Activated CD4-positive, alpha-beta T cell treated with anti-CD3 and anti-CD28 coated beads for 36 hours (primary cell): ENCODE measurements at places on chromosomes 12 and 14.

GRCh38 chr12:124603100-124603541 is 35.7 kb upstream of the NCOR2 start:
- DNase-seq, result no peak

DNA sequence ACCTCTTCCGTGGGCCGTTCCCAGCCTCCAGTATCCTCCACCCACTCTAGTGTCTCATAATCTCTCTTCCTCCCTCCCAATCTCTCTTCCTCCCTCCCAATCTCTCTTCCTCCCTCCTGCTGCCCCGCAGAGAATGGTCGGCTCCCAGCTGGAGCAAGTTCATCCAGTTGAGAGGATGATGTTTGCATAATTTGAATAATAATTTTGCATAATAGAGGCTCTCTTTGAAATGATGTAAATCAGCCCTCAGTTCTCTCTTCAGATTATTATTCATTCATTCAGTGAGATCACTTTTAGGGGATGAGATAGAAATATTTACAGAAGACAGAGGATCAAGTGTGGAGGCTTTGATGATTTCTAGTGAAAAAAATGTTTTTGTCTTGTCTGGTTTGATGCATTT is 125.0 kb downstream of the PTPN11 start:
- DNase-seq, result no peak

- no peak for DNase-seq
Measured at GRCh38 chr12:104094284-104094683, 30.0 kb downstream of the HCFC2 start.

- DNase-seq, result no peak
Measured at GRCh38 chr12:42125388-42125767, 19.3 kb downstream of the GXYLT1 start.

GRCh38 chr12:21774358-21775132 is at the start of gene KCNJ8:
KCNJ8 (minus strand) TSS chr12:21774706; CDS start chr12:21773616, 1,090 bp downstream.
- peak; percentile 21 for DNase-seq

- DNase-seq, result peak; percentile 28
Measured at GRCh38 chr14:74875941-74876913, at the start of gene PROX2. PROX2 (minus strand) TSS chr14:74876145; CDS start chr14:74863834, 12,311 bp downstream.

DNA sequence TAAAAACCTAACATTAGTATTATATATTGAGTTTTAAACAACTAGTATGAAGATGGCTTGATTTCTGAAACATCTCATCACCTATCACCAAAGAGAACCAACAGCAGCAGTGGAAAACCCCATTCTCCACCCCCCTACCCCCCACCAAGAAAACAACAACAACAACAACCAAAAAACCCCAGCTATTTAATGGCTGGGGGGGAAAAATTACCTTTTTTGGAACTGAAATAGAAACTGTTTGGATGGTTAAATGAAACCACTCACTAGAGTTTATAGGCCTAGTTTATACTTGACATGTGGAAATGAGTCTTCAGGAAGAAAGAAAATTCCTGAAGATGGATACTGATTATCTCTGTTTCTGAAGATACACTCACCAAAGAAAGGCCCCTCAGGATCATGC is 30.3 kb downstream of the PPP2R5E start:
- no peak for DNase-seq

DNA sequence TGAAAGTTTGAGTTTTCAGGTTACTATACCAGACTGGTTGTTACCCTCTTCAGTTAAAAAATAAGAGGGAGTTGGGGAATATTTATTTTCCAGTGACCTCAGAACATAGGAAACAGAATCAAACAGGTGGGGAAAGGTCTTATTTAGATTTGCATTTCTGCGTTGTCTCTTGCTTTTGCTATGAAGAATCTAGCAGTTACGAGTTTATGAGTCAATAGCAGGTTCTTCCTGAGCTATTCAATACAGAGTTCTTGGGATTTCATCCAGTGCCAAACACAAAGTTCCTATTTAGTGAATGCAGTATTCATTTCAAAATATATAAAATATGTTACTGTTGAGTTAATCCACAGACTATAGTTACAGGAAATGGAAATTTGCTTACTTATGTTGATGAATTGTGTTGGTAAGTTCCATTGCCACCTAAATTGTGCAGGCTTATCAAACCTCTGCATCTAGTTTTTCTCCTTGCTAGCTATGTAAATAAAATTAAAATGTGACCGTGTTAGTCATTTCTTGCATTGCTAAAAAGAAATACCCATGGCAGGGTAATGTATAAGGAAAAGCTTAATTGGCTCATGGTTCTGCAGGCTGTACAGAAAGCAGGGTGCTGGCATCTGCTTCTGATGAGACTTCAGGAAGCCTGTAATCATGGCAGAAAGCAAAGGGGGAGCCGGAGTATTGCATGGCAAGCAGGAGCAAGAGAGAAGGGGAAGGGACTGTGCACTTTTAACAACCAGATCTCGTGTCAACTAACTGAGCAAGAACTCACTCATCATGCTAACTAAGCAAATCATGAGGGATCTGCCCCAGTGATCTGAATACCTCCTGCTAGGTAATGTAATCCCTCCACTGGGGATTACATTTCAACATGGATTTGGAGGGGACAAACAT is 110.2 kb downstream of the KTN1 start:
- no peak for DNase-seq

DNA sequence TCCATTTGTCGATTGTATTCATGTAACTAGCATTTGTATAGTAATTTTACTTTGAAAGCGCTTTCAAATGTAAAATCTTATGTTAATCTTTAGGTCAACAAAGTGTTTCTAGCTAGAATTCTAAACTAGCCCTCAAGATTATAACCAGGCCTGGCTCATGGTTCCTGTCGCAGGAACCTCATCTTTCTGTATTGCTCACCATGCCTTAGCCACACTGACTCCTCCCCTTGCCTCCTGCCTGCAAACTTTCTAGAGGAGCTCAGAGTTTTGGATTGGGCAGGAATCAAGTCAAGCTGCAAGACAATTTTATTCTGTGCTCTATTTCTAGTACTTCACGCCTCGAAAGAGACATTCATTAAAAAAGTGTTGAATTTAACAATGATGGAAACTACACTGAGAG is 99.8 kb downstream of the TGFB3 start:
- DNase-seq, result no peak

DNA sequence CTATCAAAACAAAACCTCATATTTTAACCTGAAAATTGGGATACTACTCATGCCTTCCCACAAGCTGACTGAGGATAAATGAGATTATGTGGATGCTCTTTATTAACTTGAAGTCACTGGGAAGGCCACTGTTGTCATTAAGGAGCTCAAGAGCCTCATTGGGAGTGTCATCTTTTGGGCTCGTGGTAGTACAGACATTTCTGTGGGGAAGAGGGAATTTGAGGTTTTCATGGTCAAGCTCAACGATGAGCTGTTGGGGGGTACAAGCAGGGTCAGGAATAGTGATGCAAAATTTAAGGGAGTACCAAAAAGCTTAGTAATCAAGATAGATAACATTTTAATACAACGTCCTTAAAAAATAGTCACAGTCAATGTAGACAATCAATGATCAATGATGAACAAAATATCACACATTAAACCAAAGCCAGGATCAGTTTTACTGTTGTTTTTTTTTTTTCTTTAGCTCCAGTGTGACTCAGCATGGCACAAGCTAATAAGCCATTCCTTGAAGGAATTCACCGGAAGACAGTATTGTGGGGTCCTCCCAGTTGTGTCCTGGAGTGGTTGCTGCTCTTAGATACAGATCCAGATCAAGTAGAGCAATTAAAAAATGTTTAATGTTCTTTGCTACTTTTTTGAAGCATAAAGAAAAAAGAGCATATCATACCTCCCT is 130.9 kb downstream of the C12orf75 start:
- no peak for DNase-seq

DNA sequence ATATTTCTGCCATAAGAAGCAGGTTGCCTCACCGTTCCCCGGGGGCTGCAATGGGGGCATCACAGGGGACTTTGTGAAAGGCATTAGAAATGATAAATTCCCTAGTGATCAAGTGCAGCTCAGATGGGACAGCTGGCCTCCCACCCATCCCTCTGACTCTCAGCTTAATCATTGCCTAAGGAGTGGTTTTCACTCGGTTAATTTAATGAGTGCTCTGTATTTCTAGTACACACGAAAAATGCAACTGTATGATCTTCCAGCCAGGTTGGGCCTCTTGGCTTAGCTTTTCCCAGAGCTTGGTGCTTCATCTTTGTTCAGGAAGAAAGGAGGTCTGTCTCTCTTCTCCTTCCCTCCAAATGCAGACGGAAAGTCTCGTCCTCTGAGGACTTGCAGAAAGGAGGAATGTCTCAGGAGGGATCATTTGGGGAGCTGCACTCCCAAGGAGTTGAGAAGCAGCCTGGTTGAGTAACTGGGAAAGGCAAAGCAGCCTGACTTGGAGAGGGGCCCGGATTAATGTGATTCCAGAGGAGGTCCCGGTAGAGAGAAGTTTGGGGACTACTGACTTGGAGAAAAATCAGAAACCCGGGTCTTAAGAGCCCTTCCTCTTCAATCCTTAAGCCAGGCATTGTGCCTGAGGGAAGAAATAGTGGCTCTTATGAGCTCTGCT is 7.2 kb downstream of the CD9 start:
- no peak for DNase-seq

DNA sequence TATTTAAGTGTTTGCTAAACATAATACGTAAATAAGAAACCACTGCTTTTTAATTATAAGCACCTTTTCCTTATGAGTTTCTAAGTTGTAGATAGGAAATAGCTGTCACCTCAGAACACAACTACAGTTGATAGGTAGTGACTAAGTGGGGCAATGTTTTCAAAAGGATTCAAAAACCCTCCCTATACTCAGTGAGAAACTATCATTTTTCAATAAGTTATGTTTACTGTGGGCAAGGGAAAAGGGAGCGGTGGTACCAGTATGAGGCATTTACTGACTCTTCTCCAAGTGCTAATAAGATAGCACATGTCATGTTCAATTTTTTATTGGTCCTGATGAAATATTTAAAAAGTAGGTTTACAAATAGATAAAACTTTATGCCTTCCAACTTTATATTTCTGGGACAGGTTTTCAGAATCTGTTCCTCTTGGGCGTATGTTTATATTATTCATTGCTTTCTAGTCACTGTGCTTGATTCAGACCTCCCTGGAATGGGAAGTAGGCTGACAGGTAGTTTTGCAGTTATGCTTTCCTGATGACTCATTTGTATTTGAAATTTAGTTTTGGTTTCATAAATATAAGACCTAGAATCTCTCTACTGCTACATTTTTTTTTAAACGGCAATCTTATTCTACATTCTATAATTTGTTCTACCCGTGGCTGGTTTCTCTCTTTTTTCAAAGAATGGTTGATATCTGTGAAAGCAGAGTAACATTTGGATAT is 153.1 kb downstream of the TMEM117 start:
- DNase-seq, result no peak

DNA sequence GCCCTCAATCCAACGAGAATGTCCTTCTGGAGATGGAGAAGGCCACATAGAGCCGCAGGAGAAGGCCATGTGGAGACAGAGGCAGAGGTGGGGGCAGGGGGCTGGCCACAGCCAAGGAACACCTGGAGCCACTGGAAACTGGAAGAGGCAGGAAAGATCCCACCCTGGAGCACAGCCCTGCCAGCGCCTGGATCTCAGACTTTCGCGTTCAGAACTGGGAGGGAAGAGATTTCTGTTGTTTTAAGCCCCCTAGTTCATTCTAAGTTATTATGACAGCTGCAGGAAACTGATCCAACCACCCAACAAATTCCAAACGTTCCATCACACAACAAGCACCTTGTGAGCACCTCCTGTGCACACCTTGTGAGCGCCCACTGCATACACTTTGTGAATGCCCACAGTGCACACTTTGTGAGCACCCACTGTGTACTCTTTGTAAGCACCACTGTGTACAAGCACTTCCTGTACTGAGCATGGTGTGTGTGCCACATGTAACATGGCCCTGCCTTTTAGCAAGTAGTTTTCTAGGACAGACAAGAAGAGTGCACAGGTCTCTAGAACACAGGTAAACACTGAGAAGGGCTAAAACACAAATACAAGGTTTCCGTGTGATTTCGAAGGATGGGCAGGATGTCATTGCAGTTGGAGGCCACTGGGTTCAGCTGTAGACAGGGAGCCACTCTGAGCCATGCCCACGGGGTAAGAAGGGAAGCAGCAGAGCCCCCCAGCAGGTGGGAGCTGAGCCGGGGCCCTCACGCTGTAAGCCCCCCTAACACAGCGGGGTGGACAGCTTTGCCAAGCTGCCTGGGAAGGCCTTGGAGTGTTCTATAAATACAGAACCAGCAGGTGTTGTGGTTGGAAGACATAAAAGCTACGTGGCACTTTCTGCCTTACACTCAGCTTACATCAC is 15.4 kb downstream of the RIMBP2 start:
- no peak for DNase-seq

- no peak for DNase-seq
Measured at GRCh38 chr14:24145690-24146452, 539 bp downstream of the PSME2 start.

GRCh38 chr12:119020406-119021360 is 39.3 kb downstream of the SRRM4 start:
- DNase-seq, result peak; percentile 55

GRCh38 chr12:112813836-112814235 is 22.3 kb downstream of the RPH3A start:
- DNase-seq, result no peak

GRCh38 chr14:71371711-71372396 is 464.6 kb downstream of the PCNX1 start:
- DNase-seq, result peak; percentile 20

- DNase-seq, result no peak
Measured at GRCh38 chr12:75922944-75923642, 108.5 kb downstream of the PHLDA1 start.

DNA sequence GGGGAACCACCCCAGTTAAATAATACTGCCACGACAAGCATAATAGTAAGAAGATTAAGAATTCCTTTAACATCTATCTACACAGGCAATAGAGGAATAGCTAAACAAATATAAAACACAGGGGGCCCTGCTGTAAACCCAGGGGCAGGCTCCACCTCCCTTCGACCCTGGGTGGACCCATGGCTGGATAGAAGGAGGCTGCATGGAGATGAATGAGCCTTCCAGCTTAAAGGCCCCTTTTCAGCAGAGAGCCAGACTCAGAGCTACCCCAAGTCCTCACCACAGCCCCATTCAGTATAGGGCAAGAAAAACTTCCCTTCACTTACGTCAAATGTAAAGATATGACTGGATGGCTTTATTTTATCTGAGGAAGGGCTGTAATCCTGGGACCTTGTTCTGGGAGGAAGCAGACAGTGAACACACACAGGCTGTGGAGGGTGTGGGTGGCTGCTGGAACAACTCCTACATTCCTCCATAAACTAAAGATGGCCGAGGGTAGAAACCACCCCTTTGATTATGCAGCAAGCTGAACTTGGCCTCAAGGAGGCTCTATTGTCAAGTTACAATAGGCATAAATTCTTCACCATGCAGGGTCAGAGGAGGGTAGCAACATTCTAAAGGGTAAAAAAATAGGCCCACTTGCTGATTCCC is 30.4 kb downstream of the NUAK1 start:
- no peak for DNase-seq

DNA sequence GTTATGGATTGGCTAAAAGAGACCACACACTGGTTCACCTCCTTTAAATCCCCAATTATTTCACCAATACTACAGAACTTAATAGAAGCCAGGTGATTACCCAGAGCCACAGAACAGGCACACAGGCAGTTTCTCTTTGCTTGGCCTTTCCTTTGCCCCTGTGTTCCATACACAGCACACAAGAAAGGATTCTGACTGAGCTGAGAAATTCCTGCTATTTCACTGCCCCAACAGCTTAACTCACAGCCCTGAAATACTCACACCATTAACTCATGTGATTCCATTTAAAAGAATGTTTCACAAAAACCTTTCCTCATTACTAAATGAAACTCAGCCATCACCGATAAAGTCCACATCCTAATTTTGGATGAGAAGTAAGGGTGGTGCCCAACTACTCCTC is 133.6 kb downstream of the MED13L start:
- DNase-seq, result no peak
